ENCODE measurements at places on chromosomes 2 and 18.

DNA sequence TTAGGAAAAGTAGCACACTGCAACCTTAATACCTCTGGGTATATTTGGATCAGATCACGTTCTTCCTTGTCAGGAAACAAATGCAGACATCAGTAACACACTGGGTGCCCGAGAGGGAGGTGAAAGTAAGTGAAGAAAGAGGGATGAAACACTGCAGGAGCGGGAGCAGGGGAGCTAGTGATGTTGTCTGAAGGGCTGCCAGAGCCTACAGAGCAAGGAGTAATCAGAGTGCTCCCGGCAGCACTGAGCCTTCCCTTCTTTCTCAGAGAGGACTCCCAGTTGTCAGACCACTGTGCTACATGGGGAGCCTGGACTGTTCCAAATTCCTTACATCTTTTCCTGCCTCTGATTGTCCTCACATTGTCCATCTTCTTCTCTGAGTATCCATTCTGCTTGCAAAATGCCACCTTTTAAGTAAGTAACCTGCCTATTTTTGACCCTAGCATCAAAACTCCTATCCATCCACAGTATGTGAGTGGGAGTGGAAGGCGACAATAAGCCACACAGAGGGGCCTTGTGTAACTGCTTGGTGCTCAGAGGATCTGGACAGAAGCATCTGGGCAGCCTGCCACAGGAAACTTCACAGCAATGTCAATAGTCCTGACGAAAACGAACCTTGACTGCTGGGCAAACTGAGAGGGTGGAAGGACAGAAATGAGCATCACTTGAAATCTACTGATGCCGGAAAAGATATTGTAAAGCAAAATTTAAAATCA lies 10.8 kb upstream of the NAB1 start:
- DNase-seq, result no peak

DNA sequence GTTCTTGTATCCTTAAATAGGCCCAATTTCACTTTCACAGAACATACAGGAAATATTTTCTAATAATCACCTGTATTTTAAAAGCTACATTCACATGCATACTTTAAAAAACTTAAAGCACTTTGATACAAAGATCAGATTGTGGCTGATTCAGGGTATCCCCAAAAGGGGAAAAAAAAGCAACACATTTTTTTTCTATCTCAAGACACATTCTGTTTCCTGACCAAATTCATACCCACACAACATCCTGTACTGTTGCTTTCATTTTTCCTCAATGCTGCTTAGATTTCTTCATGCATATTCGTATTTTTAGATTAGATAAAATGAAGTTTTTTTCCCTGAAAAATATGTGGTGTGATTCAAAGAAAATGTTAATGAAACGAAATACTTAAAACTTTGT lies 122.5 kb downstream of the TMEFF2 start:
- DNase-seq, result no peak

DNA sequence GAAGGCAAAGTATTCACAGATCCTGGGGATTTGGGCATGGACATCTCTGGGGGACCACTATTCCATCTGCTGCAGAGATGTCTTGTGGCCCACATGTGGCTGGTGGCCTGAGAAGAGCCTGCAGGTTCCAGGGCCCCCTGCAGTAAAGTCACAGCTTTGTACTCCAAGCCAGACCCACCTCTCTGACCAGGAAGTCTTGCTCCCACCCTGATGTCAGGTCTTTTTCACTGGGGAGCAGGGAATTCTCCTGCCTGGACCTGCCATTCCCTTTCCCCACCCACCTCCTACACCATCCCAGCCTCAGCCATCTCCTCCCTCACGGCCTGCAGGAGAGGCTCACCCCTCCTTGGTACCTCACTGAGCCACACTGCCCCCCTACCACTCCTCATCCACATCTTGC lies 211.8 kb downstream of the SMAD2 start:
- no peak for DNase-seq

GRCh38 chr2:71834796-71835195 lies 312.9 kb downstream of the CYP26B1 start:
- no peak for DNase-seq

- no peak for DNase-seq
Measured at GRCh38 chr2:237967463-237967951, 693 bp downstream of the UBE2F start.

GRCh38 chr2:67256892-67257291 lies 140.2 kb upstream of the ETAA1 start:
- no peak for DNase-seq

DNA sequence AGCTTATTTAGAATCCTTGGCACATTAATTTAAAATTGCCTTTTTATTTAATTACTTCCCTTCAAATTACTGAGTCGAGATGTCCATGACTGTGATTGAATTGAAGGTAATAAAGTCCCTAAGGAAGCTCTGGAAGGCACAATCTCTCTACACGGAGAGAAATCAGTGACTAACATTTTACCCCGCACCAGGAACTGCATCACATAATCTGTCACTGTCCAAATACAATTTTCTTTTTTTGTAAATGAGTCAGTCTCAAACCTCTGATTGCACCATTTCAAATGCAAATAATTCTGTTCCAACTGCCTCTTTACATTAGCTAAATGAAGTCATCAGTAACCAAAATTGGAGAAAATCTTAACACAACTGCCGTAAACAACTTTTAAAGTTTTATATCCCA lies 311.9 kb downstream of the CCDC178 start:
- no peak for DNase-seq

- DNase-seq, result no peak
Measured at GRCh38 chr18:7157760-7158159, 40.2 kb upstream of the LAMA1 start.

- DNase-seq, result no peak
Measured at GRCh38 chr2:189109921-189110397, 69.6 kb downstream of the COL5A2 start.

DNA sequence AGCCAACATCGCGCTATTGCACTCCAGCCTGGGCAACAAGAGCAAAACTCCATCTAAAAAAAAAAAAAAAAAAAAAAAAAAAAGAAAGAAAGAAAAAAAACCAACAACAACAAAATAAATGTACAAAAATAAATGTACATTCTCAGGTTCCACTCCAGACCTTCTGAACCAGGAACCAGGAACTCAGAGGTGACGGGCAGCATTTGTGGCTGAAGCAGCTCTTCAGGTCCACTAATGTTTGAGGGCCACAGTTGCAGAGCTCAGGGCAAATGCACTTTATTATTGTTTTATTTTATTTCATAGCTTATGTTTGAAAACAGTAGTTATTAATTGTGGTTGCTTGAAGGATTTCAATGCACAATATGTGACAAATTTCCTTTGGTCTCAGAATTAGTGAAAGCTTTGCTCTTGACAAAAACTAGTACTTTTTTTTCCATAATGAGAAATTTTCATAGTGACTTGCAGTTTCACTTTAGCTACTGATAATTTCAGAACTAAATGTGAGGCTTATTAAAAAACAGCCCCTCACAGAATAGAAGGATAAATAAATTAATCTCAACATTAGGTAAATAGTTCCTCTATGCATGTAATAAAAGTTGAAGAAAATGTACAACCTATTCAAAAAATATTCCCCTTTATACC lies 378.4 kb upstream of the SPHKAP start:
- DNase-seq, result no peak

DNA sequence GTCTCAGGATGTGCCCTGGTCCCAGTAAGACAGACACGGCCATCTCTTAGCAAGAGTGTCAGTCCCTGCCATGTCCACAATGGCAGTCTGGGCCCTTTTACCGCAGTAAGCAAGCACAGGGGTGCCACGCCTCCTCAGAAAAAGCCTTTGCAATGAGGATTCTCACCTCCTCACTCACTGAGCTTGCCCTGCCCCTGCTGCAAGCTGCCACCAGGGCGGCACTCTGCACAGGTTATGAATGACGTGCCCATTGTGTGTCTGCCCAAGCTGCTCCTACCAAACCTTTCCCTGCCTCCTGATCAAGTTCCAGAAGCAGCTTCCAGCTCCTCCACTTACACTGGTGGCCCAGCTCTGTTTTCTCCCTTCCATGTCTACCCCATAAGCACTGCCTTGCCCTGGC lies 23.3 kb downstream of the ERCC3 start:
- no peak for DNase-seq

- DNase-seq, result no peak
Measured at GRCh38 chr2:238669046-238669445, 178.8 kb upstream of the TWIST2 start.

- no peak for DNase-seq
Measured at GRCh38 chr18:59660786-59661743, 36.2 kb downstream of the CCBE1 start.

GRCh38 chr18:74397572-74397971 lies 59.5 kb downstream of the DIPK1C start:
- DNase-seq, result no peak

DNA sequence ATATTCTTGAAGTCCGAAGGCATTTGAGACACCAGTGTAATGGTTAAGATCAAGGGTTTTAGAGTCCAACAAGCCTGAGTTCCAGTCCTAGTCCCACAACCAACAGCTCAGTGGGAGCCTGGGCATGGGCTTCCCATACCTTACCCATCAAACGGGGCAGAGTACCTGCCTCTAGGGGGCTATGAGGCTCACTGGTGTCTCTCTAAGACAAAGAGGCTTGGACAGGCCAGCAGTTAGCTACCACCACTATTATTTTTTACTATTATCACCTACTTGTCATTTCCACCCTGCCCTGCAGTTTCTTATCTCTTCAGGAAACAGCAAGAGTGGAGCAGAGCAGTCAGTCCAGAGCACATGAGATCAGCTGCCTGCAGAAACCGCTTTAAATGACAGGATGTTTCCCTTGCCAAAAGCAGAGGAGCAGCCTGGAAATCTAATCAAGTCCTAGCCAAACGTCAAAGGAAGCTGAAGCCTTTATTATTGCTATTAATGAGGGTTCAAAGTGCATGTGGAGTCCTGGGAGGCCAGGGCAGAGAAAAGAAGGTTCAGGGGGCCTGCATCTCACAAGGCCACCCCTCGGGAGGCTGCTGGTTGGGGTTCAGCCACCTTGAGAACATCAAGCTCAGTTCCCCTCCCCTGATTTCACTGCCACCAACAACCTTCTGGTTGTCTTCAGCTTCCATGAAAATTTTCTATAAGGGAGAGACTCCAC lies 66.6 kb downstream of the STPG4 start:
- DNase-seq, result no peak

DNA sequence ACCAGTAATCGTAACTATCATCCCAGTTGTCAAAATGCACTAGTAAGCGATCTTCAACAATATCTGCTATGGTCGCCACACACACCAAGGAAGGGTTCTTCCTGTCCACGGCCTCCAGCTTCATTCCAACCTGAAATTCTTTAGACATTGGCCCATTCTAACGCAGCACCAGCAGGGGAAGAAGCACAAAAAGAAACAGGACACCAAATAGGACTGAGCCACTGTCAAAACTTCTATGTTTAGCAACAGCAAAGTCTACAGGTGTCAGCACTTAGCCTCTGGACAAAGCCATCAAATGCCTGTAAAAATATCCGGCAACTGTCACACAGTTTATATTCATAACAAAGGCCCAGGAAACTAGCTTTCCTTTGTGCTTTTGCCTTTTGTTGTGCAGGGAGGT lies 175.0 kb downstream of the L3MBTL4 start:
- no peak for DNase-seq

DNA sequence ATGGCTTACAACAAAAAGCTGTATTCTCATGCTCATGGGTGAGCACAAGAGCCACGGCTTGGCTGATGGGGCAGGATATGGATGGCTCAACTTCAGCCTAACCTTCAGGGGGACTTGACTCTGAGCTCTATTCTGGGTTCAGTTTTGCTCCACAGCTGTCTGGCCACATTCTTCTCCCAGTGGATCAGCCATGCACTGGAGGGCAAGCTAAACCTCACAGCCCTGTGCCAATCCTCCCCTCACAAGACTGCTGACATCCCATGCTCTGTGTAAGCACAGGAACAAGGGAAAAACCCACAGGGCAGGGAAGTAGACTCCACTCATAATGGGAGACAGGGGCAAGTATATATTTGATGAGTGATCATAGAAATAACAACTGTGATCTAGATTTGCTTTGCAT lies 35.6 kb downstream of the COPS8 start:
- DNase-seq, result no peak

GRCh38 chr18:59150236-59150635 lies 10.6 kb downstream of the SEC11C start:
- no peak for DNase-seq

DNA sequence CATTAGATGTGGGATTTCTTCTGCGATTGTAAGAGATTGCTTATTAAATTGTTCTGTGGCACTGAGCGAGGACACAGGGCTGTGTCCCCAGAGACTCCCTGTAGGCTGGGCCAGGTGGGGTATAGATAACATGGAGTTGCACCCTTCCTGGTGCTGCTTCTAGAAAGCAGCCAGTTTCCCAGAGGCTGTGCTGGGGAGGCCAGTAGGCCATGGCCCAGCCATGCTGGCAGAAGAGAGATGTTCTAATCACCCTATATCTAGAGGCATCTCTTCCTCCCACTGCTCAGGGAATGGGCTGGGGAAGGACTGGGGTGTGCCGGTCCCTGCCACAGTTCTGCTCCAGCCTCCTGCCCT lies 66.9 kb downstream of the HS1BP3 start:
- DNase-seq, result no peak

DNA sequence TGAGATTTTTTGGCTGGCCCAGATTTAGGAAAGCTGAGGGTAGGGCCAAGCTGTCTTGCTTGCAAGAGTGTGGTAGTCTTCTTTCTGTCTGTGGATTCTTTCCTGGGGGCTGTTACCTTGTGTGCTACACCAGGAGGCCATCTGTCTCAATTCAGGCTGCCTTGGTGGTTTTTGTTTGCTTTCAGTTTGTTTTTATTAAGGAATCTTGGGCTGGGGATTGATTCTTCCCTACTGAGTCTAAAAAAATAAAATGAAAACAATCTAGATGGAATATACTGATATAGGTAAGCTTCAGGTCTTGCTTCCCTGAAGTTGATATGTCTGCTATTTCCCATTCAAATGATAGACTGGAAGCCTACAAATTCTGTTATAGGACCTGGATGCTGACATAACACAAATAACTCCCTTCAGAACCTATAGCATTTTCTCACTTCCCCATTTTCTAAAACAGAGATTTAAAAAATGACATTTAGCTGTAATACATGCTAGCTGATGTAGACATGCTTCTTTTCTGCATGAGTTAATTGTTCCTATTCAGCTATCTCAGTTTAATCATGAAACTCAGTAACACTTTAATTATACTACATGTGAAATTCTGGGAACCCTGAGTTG lies 5.3 kb downstream of the LHCGR start:
- no peak for DNase-seq

DNA sequence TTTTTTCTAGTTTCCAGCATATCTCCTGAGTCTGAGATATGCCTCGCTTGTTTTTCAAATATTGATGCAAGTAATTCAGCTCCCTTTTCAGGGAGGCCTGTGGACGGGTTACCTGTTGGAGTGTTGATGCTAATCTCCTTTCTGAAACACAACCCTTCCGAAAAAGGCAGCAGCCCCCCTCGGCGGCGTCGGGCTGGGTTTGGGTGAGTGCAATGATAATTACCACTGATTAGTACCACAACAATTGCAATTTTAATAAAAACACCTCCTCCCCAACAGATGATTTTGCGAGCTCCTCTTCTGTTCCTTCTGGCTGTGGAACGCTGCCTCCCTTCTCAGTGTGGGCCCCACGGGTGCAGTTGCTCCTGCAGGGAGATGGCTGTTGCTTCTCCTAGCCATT lies 66.3 kb downstream of the PTGR3 start:
- DNase-seq, result no peak
